Activated CD4-positive, alpha-beta memory T cell treated with anti-CD3 and anti-CD28 coated beads for 36 hours (primary cell): ENCODE measurements at places on chromosomes 12 and 14. TPM values are rescaled to one million over a fixed set of nuclear protein-coding genes. Genes with fewer than 3 reads are reported as not detected.

DNA sequence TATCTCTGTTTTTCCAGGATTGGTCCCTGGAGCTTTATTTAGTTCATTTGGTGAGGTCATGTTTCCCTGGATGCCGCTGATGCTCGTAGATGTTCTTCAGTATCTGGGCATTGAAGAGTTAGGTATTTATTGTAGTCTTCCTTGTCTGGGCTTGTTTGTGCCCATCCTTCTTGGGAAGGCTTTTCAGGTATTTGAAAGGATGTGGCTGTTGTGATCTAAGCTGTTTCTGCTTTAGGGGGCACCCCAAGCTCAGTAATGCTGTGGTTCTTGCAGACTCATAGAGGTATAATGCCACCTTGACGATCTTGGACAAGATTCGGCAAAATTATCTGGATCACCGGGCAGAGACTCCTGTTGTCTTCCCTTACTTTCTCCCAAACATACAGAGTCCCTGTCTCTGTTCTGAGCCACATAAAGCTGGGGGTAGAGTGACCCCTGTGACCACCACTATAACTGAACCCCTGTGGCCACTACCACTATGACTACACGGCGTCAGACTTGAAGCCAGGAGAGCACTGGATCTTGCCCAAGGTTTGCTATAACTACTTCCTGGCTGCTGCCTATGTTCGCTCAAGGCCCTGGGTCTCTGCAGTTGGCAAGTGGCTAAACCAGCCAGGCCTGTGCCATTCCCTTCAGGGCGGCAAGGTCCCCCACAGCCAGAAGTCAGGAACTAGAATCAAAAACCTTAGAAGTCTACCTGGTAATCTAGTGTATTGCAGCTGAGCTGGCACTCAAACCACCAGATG is 40.9 kb downstream of the FGD4 start:
- H3K4me3 ChIP-seq, result no peak overlapping the region
- peaks cover 3% of the 10 kb centered on the region for H3K27me3 ChIP-seq
- H3K36me3 ChIP-seq, result no peaks in the 10 kb centered on the region
- no peak for DNase-seq
- no peaks in the 10 kb centered on the region for H3K4me1 ChIP-seq

GRCh38 chr12:109259545-109259895 is 49.6 kb downstream of the FOXN4 start:
- H3K4me1 ChIP-seq, result no peaks in the 10 kb centered on the region
- no peaks in the 10 kb centered on the region for H3K27me3 ChIP-seq
- no peak overlapping the region for H3K27ac ChIP-seq
- peaks cover 17% of the 10 kb centered on the region for H3K36me3 ChIP-seq
- no peak overlapping the region for H3K4me3 ChIP-seq

DNA sequence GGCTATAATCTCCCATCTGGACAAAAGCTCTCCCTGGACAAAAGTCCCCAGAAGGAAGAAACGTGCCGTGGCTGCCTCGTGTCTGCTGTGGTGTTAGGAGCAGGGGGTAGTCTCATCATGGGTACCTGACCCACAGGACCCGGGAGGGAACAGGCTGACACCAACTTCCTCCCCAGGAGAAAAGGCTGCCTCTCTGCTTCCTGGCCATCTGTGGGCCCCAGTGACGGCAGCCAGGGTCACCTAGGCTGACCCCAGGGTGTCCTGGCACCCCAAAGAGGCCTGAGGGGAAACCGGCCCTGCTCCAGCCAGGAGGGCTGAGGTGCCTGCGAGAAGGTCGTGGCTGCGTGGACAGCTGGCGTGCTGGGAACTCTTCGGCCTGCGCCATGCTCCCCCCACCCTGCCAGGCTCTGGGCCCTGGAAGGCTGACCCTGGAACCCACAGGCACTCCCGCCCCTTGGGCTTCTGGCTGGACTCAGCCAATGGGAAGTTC is 133.9 kb downstream of the RFLNA start:
- peaks cover 10% of the 10 kb centered on the region for H3K36me3 ChIP-seq
- H3K27me3 ChIP-seq, result no peaks in the 10 kb centered on the region
- DNase-seq, result no peak
- H3K27ac ChIP-seq, result no peak overlapping the region
- H3K4me3 ChIP-seq, result no peak overlapping the region

DNA sequence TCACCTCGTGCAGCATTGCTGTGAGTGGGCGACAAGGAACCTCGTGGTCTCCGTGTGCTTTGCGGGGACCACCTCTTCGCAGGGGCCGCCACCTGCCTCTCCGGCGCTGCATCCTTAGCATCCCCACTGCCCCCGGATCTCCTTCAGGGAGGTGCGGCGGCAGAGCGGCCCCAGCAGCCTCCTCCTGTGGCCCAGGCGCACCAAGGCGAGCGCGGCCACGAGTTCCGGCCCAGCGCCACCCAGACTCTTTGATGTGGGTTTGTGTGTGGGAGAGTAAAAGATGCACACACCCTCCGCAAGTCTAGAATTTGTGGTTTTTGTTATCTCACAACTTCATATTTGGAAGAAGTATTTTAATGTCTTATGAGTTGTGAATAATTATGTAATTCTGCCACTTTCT is 118.8 kb upstream of the DIO3 start:
- peaks cover 32% of the 10 kb centered on the region for H3K4me1 ChIP-seq
- peaks cover 64% of the 10 kb centered on the region for H3K27me3 ChIP-seq
- peak; percentile 78 for DNase-seq
- no peak overlapping the region for H3K27ac ChIP-seq
- H3K4me3 ChIP-seq, result peak overlapping the region; percentile 17
- no peaks in the 10 kb centered on the region for H3K36me3 ChIP-seq

GRCh38 chr12:65568517-65568916 is 255.8 kb upstream of the HMGA2 start:
- no peaks in the 10 kb centered on the region for H3K4me1 ChIP-seq
- peaks cover 17% of the 10 kb centered on the region for H3K27me3 ChIP-seq
- DNase-seq, result no peak
- no peak overlapping the region for H3K4me3 ChIP-seq

- no peaks in the 10 kb centered on the region for H3K4me1 ChIP-seq
- H3K27ac ChIP-seq, result no peak overlapping the region
- no peak overlapping the region for H3K4me3 ChIP-seq
- no peaks in the 10 kb centered on the region for H3K27me3 ChIP-seq
- H3K36me3 ChIP-seq, result peaks cover 48% of the 10 kb centered on the region
Measured at GRCh38 chr12:121326996-121327674, 25.1 kb downstream of the ANAPC5 start.

Gene RTN1
- not detected for total RNA-seq
